PC-9 (cell line): ENCODE measurements at places on chromosomes 5 and 9. TPM values are rescaled to one million over a fixed set of nuclear protein-coding genes. Genes with fewer than 3 reads are reported as not detected.

GRCh38 chr5:36417668-36418067, 116.0 kb upstream of the RANBP3L start:
- no peak for DNase-seq

- DNase-seq = no peak
Measured at GRCh38 chr9:34562135-34562745, 27.3 kb downstream of the CNTFR start.

- no peak for DNase-seq
Measured at GRCh38 chr9:136219276-136219675, 14.3 kb upstream of the LHX3 start.

DNA sequence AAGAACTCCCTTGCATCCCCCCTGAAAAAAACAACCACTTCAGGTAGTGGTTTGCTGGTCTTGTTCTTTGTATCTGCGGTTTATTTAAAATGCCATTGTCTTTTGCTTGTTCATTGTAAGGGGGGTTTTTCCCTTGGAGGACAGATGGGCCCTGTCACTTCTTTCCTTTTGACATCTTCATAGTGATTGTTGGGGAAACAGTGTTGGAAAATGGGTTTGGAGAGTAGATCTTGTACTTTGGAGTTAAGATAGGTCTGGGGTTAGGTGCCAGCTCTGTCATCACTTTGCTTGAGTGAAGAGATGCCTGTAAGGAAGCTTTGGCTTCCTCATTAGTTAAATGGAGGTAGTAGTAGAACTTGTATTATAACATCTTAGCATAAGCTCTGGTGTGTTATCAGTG, 112.4 kb downstream of the KDM4C start:
- DNase-seq = no peak

DNA sequence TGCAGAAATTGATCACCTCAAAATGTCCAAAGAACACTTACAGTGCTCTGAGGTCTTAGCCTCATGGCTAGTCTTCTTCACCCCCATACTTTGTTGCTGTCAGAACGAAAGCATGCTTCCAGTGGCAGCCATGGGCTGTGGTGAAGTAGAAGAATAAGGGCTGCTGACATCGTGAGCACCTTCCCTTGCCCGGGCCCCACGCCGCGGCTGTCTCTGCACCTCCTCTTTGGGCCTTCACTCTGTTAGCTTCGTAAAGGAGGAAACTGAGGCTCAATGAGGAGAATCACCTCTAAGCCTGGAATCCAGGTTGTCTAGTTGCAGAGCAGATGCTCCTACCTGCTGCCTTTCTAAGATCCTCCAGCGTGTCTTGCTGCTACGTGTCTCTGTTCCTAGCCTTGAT, 139.5 kb upstream of the SLC28A3 start:
- no peak for DNase-seq

DNA sequence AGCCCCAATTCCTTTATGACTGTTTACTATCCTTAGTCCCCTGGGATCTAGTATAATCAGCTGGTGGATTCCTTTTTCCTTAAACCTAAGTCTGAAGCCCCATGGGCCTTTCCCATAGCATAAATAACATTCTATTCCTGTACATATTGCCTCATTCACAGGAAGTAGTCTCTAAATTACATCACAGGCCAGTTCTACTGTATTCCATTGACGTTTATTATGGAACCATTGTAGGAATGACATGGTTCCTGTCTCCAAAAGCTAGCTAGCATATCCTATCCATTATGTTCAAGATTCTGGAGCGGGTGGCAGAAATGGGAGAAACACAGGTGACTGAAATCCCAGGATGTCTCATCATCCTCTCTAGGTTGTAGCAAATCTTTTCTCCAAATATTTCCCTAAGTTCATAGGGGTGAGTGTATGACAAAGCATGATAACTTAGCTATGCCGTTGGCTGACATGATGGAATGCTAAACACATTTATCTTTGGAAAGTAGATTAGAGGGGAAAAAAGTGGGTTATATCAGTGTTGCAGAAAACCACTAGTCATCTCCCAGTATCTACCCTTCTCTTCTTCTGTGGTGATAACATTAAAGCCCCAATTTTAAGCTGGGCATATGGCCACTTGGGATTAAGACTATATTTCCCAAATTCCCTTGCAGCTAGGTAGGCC, 140.1 kb downstream of the FGF1 start:
- DNase-seq = no peak

Gene AMACR
- total RNA-seq = 31.1 and 31.2 TPM in 2 replicates
